Effector memory CD4-positive, alpha-beta T cell (primary cell): ENCODE measurements at places on chromosomes 13 and 19.
A peak's percentile ranks its signal among the peaks of the same experiment; 100 is the strongest.

- DNase-seq: no peak
Measured at GRCh38 chr19:36009220-36009619, 607 bp upstream of the SYNE4 start.

- DNase-seq: no peak
Measured at GRCh38 chr19:18848878-18849661, 17.3 kb downstream of the UPF1 start.

- DNase-seq: no peak
Measured at GRCh38 chr13:66922444-66922843, 307.7 kb downstream of the PCDH9 start.

DNA sequence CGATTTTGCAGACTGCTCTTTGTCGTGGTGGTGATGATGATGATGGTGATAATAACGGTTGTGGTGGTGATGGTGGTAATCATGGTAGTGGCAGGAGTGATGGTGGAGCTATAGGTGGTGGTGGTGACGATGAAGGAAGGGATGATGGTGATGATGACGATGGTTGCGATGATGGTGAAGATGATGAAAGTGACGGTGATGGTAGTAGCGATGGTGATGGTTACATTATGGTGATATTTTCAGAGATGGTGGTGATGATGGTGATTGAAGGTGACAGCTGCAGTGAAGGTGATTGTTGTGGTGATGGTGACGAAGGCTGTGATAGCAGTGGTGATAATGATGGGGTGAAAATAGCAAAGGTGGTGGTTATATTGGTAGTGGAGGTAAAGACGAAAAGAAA is 2.1 kb upstream of the ADGRE3 start:
- DNase-seq: no peak

- no peak for DNase-seq
Measured at GRCh38 chr19:55472463-55472862, 4.0 kb upstream of the ZNF628 start.

GRCh38 chr19:36605101-36605876 is at the start of gene ZNF382:
Gene ZNF382, plus strand, starts transcription at chr19:36605313. Its CDS starts 4,602 bp downstream, at chr19:36609915.
- DNase-seq: peak; percentile 71

DNA sequence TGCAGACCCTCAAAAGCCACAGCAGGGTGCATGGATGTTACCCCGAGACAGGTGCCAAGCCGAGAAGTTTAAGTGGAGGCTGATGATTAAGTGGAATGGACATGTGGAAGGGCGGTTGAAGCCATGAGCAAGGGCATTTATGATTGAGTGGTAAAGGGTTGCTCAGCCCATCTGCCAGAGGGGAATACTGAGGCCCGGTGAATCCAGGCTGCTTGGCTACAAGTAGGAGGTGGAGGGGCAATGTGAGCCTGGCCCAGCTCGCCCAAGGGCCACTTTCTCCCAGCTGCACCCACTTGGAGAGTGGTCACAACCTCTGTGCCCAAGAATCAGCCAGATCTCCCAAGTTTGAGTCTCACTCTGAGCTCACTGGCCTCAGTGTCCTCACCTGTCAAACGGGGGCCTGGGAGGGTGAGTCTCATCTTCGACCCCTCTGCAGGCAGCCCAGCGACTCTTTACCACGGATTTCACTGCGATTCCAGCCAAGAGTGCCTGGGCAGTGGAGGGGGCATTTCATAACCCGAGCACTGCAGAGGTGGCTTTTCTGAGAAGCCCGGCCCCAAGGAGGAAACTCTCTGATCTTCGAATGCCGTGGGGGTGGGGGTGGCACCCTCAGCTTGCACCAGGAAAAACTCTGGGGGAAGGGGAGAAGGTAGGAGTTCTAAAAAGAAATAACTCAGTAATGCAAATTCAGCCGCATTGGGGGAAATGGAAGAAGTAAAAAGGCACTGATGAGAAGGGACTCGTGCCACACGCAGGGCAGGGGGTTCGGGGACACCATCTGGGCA is 62.9 kb upstream of the KLF2 start:
- no peak for DNase-seq

- no peak for DNase-seq
Measured at GRCh38 chr13:34078334-34078999, 260.5 kb downstream of the RFC3 start.

- DNase-seq: no peak
Measured at GRCh38 chr13:44024167-44024845, 144.6 kb downstream of the LACC1 start.

GRCh38 chr13:43268632-43269031 is 245.2 kb downstream of the DNAJC15 start:
- DNase-seq: no peak

GRCh38 chr19:47839913-47840312 is 18.2 kb downstream of the CRX start:
- DNase-seq: no peak

DNA sequence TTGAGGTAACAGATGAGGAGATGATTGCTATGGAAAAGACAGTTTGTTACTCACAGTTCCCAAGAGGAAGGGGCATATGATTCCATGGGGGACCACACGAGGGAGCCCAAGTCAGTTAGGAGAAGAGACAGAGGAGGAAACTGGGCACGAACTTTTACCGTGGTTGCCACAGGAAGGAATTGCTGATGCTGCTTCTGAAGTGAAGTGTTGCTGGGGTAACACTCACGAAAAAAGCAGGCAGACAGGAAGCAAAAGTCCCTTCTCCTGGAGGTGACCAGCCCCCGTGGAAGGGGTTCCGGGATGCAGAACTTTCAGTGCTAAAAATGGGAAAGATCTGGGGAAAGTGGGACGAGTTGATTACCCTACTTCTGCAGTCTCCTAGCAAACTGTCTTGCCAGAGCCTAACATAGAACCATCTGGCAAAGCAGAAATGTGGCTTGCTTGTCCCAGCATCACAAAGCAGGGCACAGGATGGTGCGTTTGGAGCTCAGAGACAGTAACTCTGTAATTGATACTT is 35.4 kb upstream of the MAP3K10 start:
- no peak for DNase-seq

DNA sequence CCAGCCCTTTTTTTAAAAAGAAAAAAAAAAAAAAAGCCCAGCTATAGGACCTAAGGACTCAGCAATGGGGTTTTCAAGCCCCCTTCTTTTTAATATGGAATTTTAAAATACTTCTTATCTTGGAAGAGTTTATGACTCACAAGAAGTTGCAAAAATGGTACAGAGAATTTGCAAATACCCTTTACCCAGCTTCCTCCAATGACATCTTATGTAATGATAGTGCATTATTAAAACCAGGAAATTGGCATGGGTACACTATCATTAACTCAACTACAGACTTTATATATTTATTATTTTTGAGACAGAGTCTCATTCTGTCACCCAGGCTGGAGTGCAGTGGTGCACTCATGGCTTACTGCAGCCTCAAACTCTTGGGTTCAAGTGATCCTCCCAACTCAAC is 16.1 kb downstream of the TMEM38A start:
- no peak for DNase-seq
